ENCODE measurements at places on chromosomes 7 and 10.

DNA sequence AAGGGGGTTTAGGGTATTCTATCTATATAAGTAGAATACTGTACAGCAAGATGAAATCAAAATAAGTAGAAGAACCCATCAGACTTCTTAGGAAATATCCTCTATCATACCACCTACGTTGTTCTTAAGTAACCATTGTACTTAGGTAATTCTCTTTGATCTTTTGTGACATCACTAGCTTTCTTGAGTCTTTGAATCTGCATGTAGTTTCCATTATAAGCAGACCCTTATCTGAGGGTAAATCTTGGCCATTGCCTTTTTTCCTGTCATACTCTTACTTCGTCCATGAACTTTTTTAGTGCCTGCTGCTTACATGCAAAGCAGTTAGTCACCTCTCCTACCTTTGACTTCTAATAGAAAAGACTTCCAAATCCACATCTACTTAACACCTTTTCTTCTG is 49.0 kb downstream of the WAC start:
- DNase-seq: no peak

DNA sequence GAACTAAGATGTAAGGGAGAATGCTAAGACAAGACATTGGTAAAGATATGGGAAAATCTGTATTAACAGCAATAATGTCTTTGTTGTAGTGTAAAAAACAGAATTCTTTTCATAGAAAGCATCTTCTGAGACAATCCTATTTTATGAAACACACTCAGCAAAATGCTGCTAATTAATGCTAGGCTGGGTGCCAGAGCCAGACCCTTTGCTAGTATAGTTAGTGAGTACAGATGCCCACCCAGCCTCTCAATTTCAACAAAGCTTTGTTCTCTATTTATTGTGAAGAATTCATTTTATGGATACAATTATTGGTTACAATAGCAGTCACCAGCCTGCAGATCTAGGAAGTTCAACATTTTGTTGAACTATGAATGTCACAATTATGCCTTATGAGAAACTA is 131.0 kb downstream of the SEM1 start:
- DNase-seq: no peak

DNA sequence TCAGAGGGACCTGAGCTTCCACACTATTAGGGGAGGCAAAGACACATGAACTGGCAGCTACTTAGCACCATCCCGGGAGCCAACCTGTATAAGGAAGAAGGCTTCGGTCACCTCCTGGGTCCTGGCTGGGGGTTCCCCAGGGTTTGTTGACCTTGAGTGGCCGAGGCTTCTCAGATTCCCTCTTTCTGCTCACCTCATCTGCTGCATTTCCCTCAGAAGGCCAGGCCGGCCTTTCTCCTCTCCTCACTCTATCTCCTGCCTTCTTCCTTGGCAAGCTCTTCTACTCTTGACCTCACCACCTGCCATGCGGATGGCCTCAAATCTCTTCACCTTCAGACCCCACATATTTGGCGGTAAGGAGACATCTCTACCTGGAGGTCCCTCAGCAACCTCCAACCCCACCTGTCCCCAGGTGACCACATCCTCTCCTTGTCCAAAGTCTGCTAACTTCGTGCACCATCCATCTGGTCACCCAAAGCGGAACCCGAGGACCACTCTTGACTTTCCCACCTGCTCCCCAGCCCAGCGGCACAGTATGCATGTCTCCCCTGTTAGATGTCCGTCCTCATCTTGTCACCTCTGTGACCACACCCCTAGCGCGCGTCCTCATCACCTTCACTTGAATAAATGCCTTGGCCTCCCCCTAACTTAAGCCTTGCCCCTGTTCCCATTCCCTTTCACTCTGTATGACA is 133.8 kb upstream of the UNC5B start:
- DNase-seq: no peak

- peak; percentile 25 for DNase-seq
Measured at GRCh38 chr7:95595746-95596197, 544 bp downstream of the PDK4 start.

GRCh38 chr10:99766302-99766681 is 16.1 kb upstream of the ABCC2 start:
- no peak for DNase-seq

DNA sequence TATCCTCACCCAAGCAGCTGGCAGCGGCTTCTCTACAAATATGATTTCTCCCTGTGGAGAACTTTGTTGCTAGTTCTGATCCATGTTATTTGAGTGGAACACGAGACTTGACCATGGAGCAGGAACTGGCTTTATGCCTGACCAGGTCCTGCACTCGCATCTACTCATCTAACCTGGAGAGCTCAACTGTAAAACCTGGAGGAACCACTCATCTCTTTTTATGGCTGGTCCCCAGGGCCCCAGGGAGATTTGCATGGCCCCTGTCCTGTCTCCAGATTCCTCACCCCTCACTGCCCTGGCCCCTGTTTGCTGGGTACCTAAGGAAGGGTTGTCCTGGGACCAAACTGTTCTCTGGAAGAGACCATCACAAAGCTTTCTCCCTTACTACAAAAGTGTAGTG is 16.0 kb downstream of the TCAF1 start:
- DNase-seq: no peak

DNA sequence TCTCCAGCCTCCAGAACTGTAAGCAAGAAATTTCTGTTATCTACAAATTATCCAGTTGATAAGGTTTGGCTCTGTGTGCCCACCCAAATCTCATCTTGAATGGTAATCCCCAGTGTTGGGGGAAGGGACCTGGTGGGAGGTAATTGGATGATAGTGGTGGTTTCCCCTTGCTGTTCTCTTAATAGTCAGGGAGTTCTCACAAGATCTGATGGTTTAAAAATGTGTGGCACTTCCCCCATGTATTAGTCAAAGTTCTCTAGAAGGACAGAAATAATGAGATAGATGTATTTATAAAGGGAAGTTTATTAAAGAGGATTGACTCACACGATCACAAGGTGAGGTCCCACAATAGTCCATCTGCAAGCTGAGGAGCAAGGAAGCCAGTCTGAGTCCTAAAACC is 56.2 kb upstream of the APBB1IP start:
- DNase-seq: no peak

DNA sequence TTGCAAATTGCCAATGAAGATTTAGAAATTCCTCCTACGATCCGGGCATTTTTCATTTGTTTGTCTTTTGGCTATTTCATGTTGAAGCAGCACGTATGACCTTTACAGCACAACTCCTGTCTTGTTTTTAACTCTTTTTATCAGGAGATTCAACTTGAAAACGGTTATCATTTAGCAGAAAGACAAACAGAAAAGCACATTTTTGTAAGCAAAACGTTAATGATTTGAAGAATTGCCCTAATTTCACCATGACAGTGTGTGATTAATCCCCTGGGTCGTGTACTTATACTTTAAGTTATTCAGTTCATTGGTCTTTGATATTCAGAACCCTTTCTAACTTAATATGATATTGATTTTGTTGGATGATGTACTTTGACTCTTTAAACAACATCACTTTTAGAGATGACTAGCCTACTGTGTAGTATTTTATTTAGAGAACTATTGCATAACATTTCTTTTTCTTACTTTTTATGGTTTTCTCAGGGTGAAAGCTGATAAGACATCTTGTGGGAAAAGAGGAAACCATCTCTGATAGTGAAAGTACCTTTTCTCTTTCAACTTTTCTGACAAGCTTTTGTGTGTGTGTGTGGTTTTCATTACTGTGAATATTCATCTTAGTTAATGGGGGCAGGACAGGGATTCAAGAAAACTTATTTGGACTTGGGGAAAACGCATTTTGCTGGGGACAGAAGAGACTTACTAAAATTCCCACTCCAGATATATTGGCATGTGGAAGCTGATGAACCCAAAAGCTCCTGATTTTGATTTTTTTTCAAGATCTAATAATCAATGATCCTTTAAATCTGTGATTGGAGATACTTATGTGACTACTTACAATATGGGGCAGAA is 8.1 kb downstream of the HHEX start:
- no peak for DNase-seq

GRCh38 chr10:75233444-75234016 is 2.2 kb downstream of the COMTD1 start:
- peak; percentile 23 for DNase-seq

- DNase-seq: no peak
Measured at GRCh38 chr10:102674566-102674965, 30.3 kb downstream of the TRIM8 start.

DNA sequence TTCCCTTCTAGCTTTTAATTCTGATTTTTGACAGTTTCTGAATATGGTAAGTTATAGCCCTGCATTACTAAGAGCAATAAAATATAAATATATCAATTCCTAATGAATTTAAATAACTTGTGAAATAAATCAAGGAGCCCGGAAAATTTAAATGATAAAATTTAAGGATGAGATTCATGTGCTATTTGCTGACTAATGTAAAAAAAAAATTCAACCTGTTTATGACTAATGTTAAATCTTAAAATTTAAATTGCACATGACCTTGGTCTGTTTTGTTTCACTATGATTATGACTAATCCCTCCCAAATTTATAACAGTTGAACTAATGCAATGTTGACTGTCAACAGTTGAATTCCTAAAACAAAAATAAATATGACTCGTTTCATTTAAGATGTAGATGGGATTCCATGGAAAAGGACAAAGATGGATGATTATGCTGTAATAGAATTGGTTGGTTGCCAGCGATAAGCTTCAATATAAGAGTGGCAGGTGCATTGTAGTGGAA is 419.9 kb downstream of the NRG3 start:
- DNase-seq: no peak

DNA sequence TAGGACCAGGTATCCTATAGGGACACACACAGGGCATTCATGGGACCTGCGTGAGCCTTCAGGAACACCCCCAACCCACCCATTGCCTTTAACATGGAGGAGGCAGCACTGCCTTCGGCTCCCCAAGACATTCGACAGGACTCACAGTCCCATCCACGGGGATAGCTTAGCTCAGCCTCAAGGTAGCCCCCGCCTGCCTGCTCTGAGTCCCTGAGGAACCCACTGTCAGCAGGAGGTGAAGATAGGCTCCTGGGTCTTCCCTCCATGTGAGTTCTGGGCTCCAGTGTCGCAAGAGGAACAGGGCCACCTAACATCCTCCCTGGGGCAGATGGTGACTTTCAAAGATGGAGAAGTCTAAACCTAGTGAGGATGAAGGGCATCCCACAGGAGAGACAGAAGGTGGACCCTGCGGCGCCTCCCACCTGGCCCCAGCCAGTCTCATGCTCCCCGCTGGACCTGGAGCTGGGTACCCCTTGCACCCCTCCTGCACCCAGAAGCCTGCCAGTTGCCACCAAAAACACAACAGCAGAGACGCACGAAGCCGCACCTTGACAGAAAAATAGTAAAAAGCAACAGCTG is 4.9 kb upstream of the ADIRF start:
- DNase-seq: no peak

GRCh38 chr10:43079856-43080255 is 3.0 kb downstream of the RET start:
- DNase-seq: no peak

GRCh38 chr10:43390759-43391158 is 18.2 kb downstream of the HNRNPF start:
- peak; percentile 61 for DNase-seq

- DNase-seq: no peak
Measured at GRCh38 chr10:131872827-131873375, 27.9 kb upstream of the PPP2R2D start.

GRCh38 chr7:130346177-130346905 is 1.7 kb downstream of the CPA5 start:
- no peak for DNase-seq

DNA sequence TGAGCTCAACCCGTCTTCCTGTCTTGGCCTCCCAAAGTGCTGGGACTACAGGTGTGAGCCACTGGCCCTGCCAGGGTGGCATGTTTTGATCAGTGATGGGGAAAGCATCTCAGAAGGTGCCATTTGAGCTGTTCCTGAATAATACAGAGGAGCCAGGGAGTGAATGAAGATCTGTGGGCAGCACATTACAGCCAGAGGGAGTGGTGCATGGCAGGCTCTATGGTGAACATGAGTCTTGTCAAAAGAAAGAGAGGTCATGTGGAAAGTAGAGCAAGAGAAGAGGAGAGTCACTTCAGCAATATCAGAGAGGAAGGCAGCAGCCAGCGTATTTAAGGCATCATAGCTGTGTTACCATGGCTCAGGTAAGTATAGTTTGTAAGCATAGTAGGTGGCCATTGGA is 275.7 kb upstream of the LRGUK start:
- no peak for DNase-seq

DNA sequence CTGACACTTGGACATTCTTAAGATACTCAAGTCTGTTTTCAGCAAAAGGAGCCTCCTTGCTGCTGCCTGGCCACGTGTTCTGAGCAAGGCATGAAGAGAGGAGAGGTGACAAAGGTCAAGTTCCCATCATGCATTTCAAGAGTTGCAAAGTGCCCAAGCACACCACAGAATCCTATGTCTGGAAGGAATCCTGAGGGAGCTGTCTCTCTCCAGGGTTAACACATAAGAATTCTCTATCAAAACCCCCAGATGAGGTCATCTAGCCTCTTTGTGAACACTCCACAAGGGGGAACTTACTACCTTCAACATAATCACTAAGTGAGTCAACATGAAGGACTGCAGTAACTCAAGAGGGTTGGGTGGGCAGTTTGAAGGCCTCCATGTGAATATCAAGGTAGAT is 155.5 kb downstream of the RNF216 start:
- no peak for DNase-seq

GRCh38 chr10:91146146-91146545 is 74.3 kb upstream of the PCGF5 start:
- no peak for DNase-seq

GRCh38 chr10:61078542-61079275 is 134.7 kb upstream of the RHOBTB1 start:
- DNase-seq: no peak

GRCh38 chr7:75712517-75713361 is 26.0 kb downstream of the HIP1 start:
- DNase-seq: no peak

GRCh38 chr10:133093291-133093690 is 5.6 kb downstream of the ADGRA1 start:
- DNase-seq: no peak

GRCh38 chr7:149140831-149141230 is 6.4 kb upstream of the ZNF398 start:
- DNase-seq: peak; percentile 40

GRCh38 chr7:106075937-106076336 is 36.2 kb downstream of the SYPL1 start:
- no peak for DNase-seq

- no peak for DNase-seq
Measured at GRCh38 chr7:70193514-70193913, 595.2 kb downstream of the AUTS2 start.

DNA sequence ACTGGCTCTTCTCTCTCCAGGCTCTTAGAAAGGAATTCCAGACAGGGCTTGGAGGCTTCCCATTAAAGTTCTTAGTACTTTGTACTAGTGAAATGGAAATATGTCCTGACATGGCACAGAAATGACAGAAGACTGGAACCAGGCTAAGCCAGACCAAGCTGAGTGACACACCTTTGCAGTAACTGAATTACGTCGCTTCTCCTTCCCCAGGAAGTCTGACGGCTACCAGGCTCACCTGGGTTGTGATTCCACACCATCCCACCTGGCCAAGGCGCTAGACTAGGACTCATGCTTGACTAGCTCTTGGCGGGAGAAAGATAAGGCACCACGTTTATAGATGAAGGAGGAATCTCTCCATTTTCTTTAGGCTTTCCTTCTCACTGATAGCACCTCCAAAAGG is 50.7 kb upstream of the KCNIP2 start:
- DNase-seq: no peak
